ENCODE measurements at places on chromosomes 7 and 10. TPM values are rescaled to one million over a fixed set of nuclear protein-coding genes. Genes with fewer than 3 reads are reported as not detected.

ECHDC3 gene
- total RNA-seq: 1.6 TPM

LHFPL3 gene
- total RNA-seq: not detected

CYP3A4 gene
- total RNA-seq: not detected

WASHC2C gene
- 44.7 TPM for total RNA-seq

MMD2 gene
- total RNA-seq: not detected

PKD1L1 gene
- total RNA-seq: 0.34 TPM

VOPP1 gene
- total RNA-seq: 50.0 TPM

PAPOLB gene
- total RNA-seq: not detected

LRRC18 gene
- 0.25 TPM for total RNA-seq

HOXA2 gene
- total RNA-seq: not detected

ABHD11 gene
- 23.4 TPM for total RNA-seq

DNA sequence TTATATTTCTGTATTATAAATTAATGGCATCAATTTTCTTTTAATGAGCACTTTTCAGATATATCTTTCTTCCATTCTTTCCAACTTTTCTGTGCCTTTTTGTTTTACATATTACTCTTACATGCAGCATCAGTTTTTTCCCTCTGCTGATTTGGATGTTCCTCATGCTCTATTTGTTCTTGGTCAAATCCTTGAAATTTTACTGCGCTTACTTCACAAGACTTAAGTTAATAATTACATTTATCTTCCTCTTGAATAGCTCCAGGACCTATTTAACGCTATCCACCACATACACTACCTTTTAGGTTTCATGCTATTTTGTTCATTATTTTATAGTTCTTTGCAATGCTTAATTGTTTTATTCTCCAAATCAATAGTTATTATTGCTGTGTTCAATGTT is 97.6 kb upstream of the CTTNBP2 start:
- DNase-seq: no peak

GRCh38 chr7:75614401-75614800 is 122.3 kb downstream of the SPDYE5 start:
- DNase-seq: no peak

- no peak for DNase-seq
These were observed 29.3 kb downstream of the DYNC2I1 start for GRCh38 chr7:158885624-158886023.

DNA sequence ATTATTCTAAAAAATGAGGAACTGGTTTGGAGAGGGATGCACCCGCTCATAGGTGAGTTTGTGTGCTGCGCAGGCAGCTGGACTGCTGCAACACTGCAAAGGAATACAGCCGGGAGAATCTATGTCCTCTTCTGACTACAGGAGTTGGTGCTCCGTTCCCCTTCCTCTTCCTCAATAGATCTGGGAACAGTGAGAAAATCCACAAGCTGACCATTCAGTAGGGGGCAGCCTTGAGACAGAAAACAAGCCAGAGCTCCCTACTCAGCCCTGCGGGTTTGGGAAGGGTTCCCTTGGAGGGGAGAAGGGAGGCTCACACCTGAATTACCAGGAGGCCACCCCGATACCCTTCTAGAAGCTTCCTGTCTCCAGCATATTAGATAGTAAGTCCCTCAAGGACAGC is 87.3 kb upstream of the FOXI2 start:
- DNase-seq: no peak

GRCh38 chr10:67603086-67603485 is 92.9 kb downstream of the CTNNA3 start:
- no peak for DNase-seq

GRCh38 chr10:56349611-56350010 is 11.4 kb downstream of the ZWINT start:
- no peak for DNase-seq

- DNase-seq: peak; percentile 71
These were observed 40.5 kb upstream of the SLF2 start for GRCh38 chr10:100872034-100872791.

GRCh38 chr10:124320778-124321432 is 97.8 kb downstream of the OAT start:
- DNase-seq: no peak

GRCh38 chr10:43313901-43314300 is 47.0 kb upstream of the RASGEF1A start:
- DNase-seq: no peak

DNA sequence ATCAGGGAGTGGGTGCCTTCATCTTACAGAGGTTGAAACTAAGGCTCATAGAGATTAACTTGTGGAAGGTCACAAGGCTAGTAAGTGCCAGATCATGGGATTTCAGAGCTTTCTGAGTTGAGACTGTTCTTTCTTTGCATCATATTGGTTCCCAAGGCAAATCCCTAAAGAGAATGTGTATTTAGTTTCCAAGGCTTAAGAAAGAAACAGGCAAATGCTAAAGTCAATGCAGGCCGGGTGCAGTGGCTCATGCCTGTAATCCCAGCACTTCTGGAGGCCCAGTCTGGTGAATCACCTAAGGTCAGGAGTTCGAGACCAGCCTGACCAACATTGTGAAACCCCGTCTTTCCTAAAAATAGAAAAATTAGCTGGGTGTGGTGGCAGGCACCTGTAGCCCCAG is 19.8 kb downstream of the CDK1 start:
- DNase-seq: no peak

GRCh38 chr7:120964088-120964487 is 13.5 kb downstream of the ING3 start:
- DNase-seq: no peak

- no peak for DNase-seq
These were observed 340.2 kb downstream of the THSD7A start for GRCh38 chr7:11491811-11492210.

- no peak for DNase-seq
These were observed 11.8 kb downstream of the KAZALD1 start for GRCh38 chr10:101073631-101074030.

DNA sequence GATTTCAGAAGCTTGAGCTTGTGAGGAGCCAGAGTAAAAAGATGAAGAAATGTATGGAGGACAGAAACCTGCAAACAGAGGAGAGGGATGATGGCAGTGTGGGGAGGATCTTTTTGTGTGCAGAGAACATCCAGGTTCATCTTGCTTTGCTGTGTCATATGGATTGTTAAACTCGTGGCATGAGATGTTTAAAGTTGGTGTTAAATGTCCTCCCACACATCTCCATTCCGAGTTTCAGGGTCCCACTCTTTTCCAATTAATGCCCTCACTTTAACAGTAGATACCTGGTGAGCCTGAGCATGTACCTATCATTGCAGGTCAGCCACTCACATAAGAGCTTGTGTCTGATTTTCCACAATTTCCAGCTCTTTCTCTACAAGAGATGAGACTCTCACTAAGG is 147.7 kb downstream of the ST7 start:
- DNase-seq: no peak

- DNase-seq: no peak
These were observed 26.5 kb downstream of the ANKRD7 start for GRCh38 chr7:118250860-118251494.

DNA sequence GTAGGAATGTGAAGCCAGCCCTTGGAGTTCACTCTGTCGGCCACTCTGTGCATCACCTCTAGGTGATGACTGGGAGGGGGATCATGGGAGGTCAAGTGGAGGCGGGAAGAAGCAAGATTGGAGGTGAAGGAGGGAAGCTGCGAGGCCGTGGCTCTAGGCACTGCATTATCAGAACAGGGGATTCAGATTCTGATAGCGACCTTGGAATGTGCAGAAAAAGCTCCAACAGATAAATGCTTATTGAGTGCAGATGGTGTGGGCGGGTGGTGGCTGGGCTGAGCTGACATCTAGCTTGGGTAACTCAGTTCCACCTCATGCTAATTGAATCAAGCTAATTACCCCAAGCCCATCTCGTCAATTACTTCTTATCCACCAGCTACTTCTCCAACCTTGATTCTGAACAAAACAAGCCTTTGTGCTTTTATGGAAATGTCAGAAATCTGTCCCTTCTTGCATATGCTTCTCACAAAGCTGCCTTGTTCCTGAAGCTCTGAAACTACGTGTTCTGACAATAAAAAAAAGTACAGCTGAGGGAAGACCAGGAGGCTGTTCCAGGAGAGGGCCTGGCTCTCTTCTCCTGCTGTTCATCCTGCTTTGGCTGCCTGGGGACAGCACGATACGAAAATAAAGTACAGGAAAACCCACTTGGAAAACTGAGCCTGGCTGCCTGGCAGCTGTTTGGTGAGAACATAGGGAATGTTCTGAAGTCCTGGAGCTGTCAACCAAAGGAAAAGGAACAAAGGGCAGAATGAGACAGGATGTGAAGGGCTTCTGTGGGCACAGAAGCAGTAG is 27.5 kb downstream of the STRA8 start:
- DNase-seq: no peak

DNA sequence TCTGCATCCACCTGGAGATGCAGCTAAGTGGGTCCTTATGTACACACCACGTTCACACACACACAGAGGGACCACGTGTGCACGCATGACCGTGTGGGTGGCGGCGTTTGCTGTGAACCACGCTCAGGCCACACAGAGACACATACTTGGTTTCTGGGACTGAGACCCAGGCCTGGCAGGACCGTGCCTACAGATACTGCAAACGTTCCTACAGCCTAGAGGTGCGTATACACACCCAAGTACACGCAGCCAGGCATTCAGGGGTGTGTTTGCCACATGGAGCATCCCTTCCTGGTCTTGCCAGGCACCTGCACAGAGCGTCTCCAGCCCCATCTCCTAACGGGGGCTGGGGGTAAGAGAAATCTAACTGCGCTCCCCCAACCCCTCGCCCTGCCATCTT is 49.0 kb upstream of the GTF2IRD1 start:
- DNase-seq: no peak

DNA sequence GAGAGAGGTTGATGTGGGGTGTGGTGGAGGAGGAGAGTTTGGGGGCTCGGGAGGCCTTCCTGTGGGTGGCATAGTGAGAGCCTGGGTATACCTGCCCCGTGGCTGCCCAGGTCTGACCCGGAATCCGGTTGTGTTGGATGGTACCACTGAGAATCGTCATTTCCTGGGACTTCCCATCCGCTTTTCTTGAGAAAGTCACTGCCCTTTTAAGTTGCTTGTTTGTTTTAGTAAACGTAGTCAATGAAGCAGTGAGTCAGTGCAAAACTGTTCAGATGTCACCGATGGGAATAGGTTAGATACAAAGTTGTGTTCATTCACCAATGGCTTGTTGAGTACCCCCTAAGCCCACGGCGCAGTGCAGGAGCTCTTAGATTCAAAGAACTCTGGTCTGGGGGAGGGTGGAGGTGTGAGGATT is 285.8 kb downstream of the CAMK1D start:
- DNase-seq: no peak

DNA sequence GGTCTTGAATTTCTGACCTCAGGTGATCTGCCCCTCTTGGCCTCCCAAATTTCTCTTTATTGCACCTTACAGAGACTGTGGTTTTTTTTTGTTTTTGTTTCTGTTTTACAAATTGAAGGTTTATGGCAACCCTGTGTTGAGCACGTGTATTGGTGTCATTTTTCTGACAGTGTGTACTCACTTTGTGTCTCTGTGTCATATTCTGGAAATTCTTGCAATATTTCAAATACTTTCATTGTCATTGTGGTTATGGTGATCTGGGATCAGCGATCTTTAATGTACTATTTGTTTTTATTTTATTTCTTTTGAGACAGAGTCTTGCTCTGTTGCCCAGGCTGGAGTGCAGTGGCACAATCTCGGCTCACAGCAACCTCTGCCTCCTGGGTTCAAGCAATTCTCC is 89.8 kb downstream of the PRTFDC1 start:
- DNase-seq: no peak

DNA sequence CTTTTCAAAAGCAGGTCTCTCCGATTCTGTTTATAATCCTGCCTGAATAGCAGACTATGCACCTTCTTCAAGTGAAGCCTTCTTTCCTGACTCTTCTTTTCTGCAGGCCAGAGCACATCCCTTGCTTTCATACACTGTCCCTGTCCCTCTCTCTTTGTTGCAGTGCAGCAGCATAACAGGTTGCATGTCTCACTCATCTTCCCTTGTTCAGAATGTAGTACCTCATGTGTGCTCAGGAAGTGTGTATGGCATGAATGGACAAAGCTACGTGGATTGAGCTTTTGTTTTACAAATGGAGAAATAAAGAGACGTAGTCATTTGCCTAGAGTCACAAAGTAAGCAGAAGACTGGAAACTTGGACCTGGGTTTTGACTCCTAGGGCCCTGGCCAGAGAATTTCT is 68.0 kb downstream of the PTPRZ1 start:
- DNase-seq: no peak

- DNase-seq: no peak
These were observed 6.6 kb upstream of the LOXL4 start for GRCh38 chr10:98274562-98274961.

DNA sequence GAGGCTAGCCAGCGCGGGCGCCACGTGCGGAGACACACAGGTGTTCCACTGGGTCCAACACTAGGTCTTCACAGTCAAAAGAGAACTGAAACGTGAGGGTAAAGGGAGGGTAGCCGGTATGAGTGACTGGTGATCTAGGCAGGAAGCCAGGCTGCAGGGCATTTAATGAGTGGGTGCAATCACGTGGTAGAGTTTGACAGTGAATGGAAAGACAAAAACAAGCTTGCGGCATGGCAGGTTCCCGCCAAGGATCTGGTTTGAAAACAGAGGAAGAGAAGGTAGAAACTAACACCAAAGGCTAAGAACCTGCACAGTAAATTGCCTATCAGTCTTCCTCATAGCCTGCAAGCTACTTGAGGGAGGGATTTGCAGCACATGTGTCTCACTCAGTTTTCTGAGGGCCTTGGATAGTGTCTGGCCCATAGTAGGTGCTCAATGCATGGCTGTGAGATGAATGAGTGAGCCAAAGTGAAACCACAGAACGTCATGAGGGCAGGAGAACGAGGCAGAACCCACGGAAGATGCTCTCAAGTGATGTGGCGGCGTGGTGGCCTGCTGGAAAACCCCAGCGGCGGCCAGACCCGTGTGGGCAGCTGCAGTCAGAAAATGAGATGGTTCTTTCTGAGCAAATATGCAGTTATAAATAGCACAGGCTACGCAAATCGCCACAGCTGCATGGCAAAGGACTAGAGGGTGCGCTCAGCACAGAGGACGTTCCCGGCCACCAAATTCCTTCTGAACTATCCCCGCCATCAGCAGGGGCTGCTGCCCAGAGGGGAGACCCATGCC is 183.6 kb upstream of the NFE2L3 start:
- DNase-seq: no peak

DNA sequence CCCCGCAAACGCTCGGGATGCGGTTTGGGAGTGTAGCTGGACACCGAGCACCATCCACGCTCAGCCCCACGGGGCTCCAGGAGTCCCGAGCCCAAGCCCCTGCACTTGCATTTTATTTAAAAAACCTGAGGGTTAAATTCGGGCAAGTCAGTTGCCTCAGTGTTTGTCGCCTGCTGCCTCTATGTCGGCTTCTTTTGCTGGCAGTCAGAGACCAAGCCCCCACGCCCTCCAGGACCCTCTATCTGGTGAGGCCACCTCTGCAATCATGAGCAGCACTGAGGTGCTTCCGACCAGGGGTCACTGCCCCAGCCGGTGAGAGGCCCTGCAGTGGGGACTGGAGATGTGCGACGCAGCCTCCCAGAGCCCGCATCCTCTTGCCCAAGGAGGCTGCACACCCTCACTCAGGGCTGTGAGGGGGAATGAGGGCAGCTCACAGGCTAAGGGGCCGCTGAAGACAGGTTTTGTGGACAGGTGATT is 13.3 kb upstream of the ZNF273 start:
- no peak for DNase-seq
